ENCODE measurements at places on chromosomes 12 and 14.

DNA sequence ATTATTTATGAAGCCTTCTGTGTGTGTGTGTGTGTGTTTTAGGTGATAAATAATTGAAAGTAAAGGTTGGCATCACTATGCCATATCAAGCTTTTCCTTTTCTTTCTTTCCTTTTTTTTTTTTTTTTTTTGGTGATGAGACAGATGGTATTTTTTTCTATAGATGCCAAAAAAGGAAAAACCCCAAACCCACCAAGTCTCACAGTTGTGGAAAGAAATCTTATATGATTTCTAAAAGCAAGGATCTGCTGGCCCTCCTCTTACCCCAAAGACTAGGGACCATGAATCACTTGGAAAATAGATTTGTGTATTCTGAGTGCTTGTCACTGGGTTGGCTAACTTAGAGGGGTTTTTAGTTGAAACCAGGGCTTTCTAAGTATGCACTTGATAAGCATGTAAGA is 181.3 kb downstream of the TMEM117 start:
- DNase-seq, result no peak

DNA sequence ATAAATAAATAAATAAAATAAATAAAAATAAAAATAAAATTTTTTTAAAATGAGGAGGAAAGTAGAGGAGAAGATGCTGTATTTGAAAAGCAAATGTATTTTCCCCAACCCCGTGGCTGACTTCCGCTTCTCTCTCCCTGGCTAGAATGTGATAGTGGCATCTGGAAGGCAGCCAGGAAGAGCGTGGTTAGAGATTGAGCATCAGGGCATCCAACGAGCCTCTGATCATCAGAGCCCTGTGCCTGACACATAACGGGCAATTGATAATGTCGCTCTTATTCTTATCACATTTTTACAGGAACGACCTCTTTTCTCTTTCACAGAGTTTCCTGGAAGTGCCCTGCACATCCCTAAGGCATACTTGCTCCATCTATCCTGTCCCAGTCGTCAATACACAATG is 496.9 kb upstream of the TMEM132C start:
- no peak for DNase-seq

GRCh38 chr12:132545164-132545953 is 55.4 kb downstream of the FBRSL1 start:
- DNase-seq, result no peak

DNA sequence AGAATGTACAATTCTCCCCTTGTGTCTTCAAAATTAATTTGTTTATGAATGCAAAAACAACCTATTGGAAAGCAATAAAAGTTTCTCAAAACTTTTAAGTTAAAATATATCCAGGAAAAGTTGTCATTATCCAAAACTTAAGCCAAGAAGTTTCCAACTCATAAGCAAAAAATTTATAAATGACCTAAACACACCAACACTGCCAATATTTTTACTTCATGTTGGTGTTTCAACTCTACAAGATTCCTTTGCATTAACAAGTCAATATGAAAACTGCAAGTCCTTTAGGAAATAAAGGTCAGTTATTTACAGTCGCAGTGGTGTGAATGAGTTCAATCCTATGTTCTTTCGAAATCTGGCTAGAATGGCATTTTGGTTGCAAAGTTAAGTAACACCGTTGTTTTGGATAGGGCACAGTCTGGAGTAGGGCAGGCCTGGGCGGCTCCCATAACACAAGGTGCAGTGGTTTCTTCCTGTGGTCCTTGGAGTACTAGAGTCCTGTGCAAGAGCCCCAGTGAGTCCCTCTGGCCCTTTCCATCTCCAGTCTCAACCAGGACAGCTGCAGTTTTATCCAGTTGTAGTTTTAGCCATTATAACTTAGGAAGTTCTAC is 151.4 kb downstream of the MED13L start:
- no peak for DNase-seq

- DNase-seq, result no peak
Observed at GRCh38 chr14:22556021-22556989, 32.7 kb downstream of the DAD1 start.

DNA sequence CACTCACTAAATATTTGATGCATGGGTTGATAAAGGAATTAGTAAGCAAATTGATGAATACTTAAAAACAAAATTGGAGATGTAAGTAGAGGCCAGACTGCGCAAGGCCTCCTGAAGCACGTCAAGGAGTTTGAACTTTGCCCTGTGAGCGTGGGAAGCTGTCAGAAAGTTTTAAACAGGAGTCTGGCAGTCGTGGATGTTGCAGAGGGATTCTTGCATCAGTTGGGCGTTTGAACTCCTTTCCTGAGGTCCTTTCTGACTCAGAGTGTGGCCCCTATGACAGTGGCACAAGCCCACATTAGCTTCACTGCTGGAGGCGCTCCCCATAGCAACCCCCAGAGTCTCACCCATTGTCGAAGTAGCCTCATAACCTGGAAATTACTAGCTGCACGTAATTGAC is 17.9 kb upstream of the IL22 start:
- no peak for DNase-seq

DNA sequence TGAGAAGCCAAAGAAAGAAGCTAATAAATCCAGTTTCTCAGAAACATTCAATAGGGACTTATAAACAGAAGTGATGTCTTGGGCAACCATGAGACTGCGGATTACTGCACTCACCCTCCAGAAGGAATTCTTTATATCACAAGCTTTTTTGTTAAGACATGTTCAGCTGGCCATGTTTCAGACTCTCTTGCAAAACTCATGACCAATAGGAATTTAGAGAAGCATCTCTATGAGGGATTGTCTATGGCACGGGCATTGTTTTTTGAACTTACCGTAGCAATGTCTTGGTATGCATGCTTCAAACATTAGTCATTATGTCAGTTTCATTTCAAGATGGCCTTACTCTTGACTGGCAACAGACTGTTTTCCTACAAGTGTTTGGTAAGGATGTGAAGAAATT is 15.5 kb upstream of the ZNF268 start:
- DNase-seq, result no peak

- no peak for DNase-seq
Observed at GRCh38 chr14:36626151-36626550, 35.5 kb upstream of the PAX9 start.

DNA sequence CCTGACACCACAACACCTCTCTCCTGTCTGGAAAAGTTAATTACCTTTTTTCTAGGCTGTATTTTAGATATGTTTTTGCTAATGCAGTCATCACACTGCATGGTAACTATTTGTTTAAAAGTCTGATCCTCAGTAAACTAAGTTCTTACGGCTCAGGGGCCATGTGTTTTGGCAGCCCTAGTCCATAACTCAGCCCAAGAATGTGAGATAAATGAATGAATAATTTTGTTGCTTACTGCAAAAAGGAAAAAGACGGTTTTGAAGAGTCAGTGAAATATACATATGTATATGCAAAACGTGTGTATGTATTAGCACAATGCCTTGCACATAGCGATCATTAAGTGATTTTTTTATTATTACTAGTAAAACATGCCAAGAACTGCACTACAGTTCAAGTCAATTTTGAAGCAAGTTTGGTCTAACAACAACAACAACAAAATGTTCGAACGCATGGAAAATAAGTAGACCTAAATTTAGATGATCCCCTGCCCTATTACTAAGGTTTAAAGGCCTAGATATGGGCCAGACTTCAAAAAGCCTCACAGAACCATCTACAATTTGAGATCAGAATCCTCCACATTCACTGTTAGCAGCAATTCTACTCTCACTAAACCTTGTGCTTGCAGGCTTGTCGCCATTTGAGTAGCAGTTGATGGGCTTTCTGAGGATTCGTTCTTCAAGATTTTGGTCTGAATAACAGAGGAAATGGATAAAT is 140.0 kb downstream of the NDUFA12 start:
- DNase-seq, result no peak

DNA sequence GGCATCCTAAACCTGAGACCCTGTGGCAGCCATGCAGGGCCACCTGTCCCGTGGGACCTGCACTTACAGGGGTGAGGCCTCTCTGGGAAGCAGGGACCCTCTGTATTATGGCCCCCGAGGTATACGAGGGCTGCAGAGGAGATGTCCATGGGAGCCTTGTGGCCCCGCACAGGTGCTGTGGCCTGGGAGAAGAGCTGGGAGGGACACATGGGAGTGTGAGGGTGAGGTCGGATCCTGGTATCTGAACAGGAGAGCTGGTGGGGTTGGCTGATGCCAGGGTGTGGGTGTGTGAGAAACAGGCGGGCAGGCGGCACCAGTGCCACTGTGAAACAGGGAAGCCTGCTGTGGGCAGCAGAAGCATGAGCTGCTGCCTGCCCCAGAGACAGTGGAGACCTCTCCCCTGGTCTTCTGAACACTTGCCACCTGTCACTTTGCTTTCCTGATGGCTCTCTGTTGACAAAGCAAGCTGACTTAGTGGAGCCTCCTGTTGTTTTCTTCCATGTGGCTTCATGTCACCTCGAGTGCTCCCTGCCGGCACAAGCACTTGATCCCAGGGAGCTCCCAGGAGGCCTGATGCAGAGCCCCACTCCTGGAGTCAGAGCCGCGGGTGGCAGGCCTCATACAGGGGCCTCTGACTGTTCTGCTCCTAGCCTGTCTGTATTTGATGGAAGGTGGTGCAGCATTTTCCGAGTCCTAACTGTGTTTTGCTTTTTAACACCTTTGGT is 19.8 kb upstream of the AMN start:
- DNase-seq, result no peak

- DNase-seq, result no peak
Observed at GRCh38 chr14:100905166-100905565, 1.6 kb upstream of the RTL1 start.

- DNase-seq, result peak; percentile 78
Observed at GRCh38 chr14:101961011-101961721, 3.2 kb upstream of the DYNC1H1 start.

- DNase-seq, result no peak
Observed at GRCh38 chr14:36408388-36408787, 88.0 kb upstream of the MBIP start.

- peak; percentile 31 for DNase-seq
Observed at GRCh38 chr12:112191840-112192321, 66.5 kb downstream of the TRAFD1 start.

DNA sequence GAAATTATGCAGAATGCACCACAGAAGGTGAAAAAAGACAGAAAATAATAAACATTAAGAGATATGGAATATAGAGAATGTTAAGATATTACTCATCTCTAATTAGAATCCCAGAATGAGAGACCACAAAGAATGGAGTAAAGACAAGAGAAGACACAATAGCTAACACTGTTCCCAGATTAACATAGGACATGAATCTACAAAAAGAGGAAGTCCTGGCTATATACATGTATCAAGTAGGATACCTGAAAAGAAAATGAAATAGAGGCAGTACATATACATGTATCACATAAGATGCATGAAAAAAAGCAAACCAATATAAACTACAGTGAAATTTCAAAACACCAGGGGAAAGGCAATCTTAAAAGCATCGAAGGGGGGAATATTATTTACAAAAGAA is 5.6 kb upstream of the EPS8 start:
- no peak for DNase-seq

DNA sequence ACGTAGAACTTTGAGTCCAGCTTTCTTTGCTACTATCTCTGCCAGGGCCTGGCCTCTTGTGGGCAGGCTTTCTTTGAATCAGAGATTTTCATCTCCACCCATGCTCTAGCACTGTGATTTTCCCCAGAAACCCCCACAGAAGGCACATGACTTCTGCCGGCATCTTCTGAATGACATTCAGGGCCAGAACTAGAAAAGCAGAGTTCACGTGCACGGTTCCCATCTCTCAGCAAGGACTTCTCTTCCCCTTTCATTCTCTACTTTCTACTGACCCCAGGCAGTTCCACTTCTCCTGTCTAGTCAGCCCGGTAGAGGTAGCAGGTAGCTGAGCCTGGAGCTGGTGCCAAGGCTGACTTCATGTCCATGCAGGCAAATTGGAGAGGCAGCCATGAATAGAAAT is 26.9 kb downstream of the BATF start:
- DNase-seq, result no peak

DNA sequence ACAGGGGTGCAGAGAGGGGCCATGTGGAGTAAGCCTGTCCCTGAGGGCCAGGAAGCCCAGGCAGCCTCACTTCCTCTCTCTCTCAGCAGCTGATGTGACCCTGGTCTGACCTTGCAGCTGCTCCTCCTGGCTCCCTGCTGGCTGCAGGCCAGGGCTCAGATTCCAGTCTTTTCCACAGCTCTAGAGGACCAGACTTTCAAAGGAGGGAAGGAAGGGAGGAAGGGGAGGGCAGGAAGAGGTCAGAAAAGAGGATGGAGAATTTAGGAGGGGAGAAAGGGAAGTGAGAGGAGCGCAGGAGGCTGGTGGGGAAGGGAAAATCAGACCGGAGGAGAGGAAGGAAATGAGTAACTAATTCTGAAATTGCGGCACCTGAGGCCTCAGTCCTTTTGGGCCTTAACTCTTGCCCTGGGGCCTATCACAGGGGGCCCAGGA is 40.9 kb upstream of the VASH1 start:
- DNase-seq, result peak; percentile 88

DNA sequence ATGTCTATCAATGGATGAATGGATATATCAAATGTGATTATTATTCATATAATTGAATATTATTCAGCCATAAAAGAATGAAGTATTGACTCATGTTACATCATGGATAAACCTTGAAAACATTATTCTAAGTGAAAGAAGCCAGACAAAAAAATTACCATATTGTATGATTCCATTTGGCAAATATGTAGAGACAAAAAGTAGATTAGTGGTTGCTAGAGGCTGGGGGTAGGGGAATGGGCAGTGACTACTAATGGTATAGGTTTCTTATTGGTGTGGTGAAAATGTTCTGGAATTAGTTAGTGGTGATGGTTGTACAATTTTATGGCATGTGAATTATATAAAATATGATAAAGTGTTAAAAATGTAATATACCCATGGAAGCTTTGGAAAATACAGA is 31.8 kb upstream of the GNS start:
- no peak for DNase-seq

- no peak for DNase-seq
Observed at GRCh38 chr12:18953505-18953904, 176.0 kb upstream of the PLEKHA5 start.

GRCh38 chr12:20459920-20460319 is 91.6 kb downstream of the PDE3A start:
- no peak for DNase-seq

DNA sequence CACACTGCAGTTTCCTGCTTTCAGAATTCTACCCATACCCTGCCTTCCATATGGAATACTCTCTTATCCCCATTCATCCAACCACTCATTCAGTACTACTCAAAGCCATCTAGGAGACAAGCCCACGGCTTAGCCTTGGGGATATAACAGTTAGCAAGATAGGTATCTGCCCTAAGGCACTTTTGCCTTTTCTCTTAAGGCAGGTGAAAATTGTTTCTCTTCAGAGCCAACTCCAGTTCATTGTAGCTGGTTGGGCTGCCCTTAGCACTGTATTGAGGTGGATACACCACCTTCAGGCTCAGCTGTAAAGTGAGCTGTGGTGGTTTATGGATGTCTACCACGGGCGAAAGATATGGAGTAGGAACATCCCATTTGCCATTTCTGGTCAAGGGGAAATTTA is 729.7 kb upstream of the TBX3 start:
- DNase-seq, result no peak

DNA sequence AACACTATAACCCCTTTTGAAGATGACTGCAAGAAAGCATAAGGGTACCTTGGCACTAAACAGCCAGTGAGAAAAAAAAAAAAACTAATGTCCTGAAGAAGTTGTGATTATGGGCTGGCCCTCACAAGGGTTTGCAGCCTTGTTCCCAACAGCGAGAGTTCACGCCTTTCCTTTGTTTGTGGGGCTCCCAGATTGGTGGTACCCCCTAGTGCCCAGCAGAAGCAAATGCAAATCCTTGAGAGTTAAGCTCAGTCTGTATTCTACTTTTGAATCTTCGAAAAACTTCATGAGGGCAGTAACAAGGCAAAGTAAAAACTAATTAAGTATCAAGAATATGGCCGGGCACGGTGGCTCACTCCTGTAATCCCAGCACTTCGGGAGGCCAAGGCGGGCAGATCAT is 238.9 kb upstream of the LMO3 start:
- DNase-seq, result no peak

Data from muscle of arm (tissue), 14 donors.